NCI-H187 (cell line): ENCODE measurements at places on chromosomes 1 and 21.

DNA sequence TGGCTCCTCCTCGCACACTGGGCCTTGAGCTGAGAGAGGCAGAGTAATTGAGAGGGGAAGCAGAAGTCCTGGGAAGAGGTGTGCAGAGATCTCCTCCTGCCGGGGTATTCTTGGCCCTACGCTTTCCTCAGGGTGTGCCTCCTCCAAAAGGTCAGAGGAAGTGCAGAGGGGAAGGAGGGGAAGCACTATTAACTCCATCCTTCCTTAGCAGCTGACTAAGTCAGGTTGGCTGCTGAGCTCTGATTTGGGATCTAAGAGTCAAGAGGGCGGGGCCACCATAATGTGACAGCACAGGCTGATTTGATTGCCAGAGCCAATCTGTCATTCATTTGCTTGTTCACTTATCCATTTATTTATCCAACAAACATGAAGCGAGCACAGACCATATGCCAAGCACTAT lies 12.3 kb downstream of the ATP2B4 start:
- no peak for DNase-seq

GRCh38 chr1:240621249-240621648 lies 9.3 kb upstream of the GREM2 start:
- DNase-seq, result no peak

DNA sequence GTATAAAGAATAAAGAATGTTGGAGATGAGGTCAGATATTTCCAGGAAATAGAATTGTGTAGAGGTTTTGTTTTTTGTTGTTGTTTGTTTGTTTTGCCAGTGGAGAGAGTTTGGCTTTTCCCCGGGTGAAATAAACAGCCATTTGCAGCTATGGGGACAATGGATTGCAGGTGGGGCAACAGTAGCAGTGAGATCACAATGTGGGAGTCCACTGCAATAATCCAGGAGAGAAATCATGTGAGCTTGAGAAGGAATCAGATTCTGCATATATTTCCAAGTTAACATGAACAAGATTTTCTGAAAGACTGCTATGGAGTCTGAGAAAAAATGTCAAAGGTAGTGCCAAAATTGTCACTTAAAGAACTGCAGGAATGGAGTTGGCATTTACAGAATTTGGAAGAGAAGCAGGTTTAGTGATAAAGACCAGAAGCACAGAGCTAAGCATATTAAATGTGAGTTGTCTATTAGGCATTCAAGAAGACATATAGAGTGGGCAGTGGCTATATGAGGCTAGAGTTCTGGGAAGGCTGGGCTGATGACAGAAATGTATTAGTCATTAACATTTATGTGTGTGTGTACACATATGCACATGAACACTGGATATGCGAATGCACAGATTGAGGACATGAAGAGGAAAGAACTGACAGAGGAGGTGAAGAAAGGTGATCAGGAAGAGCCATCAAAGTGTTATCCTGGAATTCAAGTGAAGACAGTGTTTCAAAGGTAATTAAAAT lies 729.6 kb upstream of the PTBP2 start:
- no peak for DNase-seq

DNA sequence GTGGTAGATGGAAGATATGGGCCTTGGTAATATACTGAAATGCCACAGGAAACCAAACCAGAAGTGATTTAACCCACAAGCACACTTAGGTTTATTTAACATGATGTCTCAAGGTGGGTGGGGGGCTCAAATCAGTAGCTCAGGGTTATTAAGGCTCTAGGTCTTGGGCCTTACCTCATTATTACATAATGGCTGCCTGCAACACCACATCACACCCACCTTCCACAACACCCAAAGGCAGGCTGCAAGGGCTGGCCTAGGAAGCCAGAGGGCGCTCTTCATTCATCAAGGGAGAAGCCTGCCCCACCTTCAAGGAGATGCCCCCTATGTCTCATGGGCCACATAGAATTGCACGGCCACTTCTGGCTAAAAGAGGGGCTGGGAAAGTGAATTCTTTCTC lies 6.0 kb downstream of the TFF1 start:
- DNase-seq, result no peak

GRCh38 chr1:116128664-116129063 lies 17.5 kb downstream of the MAB21L3 start:
- no peak for DNase-seq

- DNase-seq, result no peak
Observed at GRCh38 chr1:222931023-222931422, 116.2 kb downstream of the DISP1 start.

- DNase-seq, result no peak
Observed at GRCh38 chr1:212951947-212952640, 1.8 kb downstream of the VASH2 start.

- DNase-seq, result no peak
Observed at GRCh38 chr1:220410611-220411010, 117.3 kb upstream of the MARK1 start.

GRCh38 chr1:26890467-26890796 lies 349 bp upstream of the GPN2 start:
- DNase-seq, result no peak

DNA sequence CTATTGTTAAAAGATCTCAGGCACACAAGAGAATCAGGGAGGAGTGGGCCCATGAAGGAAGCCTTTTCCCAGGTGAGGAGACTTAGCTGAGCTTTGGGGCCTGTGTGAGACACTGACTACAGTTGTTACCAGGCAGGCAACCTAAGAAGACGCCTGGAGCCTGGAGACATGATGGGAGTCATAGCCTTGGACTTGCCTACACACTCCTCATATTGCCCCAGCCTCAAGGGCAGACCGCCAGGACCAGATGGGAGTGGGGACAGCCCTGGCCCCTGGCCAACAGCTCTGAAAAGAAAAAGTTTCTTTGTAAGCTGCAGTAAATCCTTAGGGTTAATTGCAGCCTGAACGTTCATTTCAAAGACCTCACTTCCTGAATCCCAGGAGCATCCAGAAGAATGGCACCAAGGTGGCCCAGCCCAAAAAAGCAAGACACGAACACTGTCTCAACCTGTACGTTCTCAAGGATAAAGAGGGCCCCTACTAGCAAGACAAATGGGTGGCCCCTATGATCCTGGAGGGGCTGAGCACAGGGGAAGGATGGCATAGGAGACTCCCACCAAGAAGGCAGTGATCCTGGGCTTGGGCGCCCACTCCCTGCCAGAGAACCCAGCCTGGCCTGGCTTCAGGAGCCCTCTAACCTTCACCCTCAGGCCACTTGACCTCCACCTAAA lies 33.2 kb upstream of the BTG2 start:
- DNase-seq, result no peak

- DNase-seq, result no peak
Observed at GRCh38 chr1:43316738-43317520, 16.1 kb downstream of the TIE1 start.
